ENCODE measurements at places on chromosomes 16 and 17.
A peak's percentile ranks its signal among the peaks of the same experiment; 100 is the strongest.

DNA sequence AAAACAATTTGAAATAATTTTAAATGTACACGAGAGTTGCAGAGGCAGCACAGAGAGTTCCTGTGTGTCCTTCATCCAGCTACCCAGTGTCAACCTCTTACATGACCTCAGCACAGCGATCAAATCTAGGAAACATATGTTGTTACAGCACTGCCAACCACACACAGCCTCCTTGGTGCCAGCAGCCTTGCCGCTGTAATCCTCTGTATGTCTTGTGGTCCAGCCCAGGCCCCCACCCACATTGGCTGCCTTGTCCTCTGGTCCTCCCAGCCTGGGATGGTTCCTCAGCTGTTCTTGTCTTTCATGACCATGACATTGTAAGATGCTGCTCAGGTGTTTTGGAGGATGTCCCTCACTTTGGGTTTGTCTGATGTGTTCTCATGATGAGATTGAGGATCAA lies 178.0 kb downstream of the RPTOR start:
- no peak for DNase-seq

DNA sequence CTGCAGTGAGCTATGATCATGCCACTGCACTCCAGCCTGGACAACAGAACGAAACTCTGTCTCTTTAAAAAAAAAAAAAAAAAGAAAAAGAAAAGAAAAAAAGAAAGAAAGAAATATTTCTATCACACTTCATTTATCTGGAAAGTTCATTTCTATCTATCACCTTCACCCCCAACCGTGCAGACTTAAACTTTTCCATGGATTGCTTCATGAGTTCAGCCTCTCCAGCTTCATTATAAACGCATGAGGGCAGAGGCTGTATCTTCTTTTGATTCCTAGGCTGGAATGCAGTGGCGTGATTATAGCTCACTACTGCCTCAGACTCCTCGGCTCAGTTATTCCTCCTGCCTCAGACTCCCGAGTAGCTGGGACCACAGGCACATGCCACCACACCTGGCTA lies 28.2 kb downstream of the MRC2 start:
- DNase-seq, result peak; percentile 30

- no peak for DNase-seq
These were observed 478.3 kb upstream of the ZFHX3 start for GRCh38 chr16:73526011-73526804.

GRCh38 chr16:52963212-52963854 lies 89.4 kb downstream of the CHD9NB start:
- no peak for DNase-seq

- no peak for DNase-seq
These were observed 7.9 kb upstream of the SMARCD2 start for GRCh38 chr17:63850401-63850800.

DNA sequence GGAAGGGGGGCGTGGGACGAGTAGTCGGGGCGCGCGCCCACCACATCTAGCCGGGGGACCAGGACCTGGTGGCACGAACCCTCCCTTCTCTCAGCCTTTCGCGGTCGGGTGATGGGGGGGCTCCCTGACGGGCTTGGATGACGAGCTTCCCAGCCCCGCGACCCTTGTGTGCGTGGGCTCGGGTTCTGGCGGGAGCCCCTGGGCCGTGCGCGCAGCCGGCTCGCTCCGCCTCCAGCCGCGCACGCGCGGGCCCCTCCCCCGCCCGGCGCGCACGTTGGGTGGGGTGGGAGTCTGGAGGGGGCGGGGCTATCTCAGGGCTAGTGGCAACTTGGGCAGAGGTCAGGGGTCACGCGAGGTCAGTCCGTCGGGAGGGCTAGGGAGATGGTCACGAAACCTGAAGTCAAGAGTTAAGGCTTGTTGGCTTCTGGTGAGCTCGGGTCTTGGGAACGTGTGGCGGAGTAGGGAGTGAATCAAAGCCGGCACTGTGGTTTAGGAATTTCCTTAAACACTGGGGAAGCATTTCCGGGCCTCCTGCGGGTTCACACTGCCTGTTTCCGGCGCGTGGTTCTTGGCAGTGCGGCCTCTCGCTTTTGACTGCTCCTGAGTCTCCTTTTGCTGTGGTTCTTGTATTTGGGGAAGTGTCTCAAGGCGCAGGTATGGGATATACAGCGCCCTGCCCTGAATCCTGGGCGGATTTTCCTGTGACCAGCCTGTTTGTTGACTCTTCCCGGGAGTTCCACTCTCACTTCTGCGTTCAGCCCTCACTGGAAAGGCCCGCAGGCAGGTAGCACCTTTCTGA lies at the start of gene SRCAP:
TSS of gene SRCAP (plus strand) at position 356 of the 799 bp plus-strand sequence. CDS start 1,654 bp downstream, outside the sequence.
- peak; percentile 77 for DNase-seq

GRCh38 chr16:68893710-68894705 lies 50.7 kb downstream of the TANGO6 start:
- peak; percentile 30 for DNase-seq

- no peak for DNase-seq
These were observed 8.9 kb upstream of the RBFOX3 start for GRCh38 chr17:79619636-79620206.

GRCh38 chr17:4098521-4099209 lies 44.2 kb downstream of the ZZEF1 start:
- no peak for DNase-seq

- no peak for DNase-seq
These were observed 33.0 kb downstream of the KCNJ16 start for GRCh38 chr17:70107904-70108565.

- no peak for DNase-seq
These were observed 36.1 kb downstream of the WNT3 start for GRCh38 chr17:46782250-46782953.
